ENCODE measurements at places on chromosomes 6 and 20.

DNA sequence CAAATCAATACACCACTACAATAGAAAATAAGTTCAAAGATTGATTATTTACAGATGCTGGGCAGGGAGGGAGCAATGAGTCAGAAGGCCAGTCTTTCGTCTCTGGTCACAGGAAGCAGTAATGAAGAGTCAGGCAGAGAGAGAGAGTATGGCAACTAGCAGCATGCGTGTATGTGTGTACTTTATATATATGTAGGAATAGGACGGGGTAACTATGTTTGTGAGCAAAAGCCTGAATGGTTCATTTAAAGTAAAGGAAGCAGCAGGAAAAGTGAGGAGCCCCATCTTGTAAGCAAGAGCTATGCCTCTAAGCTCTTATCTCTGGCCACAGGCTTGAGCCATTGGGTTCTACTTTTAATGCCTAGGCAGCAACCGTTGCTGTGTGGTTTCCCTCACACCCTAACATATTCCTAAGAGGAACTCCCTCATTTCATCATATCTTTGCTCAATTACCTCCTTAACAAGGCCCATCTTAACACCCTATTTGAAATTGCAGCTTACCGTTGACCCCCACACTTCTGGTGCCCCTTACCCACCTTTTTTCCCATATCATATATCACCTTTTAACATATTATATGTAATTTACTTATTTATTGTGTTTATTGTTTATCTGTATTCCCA lies 66.6 kb downstream of the AFG1L start:
- no peak for DNase-seq

- no peak for DNase-seq
Observed at GRCh38 chr6:19289457-19289856, 547.7 kb upstream of the ID4 start.

DNA sequence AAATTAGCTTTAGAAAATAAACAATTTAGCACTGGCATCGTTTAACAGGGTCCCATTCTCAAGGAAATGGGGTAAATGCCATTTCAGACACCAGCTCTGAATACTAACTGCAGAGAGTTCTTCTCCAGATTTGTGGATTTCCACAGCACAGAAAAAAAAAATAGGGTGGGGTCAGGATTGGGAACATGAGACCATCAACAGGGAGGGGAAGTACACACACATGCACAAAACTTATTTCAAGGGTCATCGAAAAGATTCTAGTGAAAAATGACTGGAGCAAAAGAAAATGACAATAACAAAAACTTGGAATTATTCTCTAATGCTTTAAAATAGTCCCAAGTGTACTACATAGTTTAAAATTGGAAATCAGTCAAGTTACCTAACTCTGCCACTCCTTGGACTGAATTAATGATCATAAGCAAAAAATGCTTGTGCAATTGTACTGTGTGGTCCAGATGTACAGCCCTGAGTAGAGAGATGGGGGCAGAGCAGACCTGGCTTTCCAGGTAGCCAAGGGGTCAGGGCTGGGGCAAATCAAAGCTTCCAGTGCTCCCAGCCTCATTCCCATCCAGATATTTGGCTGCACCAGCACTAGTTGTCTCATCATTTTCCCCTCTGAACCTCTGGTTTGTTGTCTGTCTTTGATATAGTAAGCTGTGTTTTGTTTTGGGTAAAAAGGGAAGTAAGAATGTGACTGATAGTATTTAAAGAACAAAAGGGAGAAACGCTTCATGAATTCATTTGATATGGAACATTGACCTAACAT lies 152.4 kb downstream of the SOBP start:
- DNase-seq: no peak

DNA sequence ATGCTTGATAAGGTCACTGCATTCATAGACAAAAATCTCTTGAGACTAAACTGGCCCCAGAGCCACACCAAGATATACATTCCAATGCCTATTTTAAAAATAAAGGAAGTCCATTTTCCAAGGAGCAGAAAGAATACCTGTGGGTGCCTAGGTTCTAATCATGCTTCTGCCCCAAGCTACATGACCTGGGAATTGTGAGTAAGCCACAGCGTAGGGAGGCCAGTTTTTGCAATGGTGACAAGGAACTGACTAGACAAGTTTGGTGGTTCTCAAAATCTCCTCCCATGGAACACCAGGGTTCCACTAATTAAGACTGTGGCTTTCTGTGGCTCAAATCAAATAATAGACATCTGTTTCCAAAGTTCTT lies 83.3 kb downstream of the GMDS start:
- no peak for DNase-seq

- DNase-seq: no peak
Observed at GRCh38 chr6:53624502-53624901, 41.1 kb downstream of the KLHL31 start.

GRCh38 chr20:44456611-44457010 lies 19.1 kb upstream of the TTPAL start:
- DNase-seq: no peak

- no peak for DNase-seq
Observed at GRCh38 chr6:129774697-129775447, 64.9 kb upstream of the ARHGAP18 start.

- DNase-seq: no peak
Observed at GRCh38 chr6:49097116-49097515, 365.9 kb downstream of the MMUT start.

- no peak for DNase-seq
Observed at GRCh38 chr6:17490724-17491123, 97.3 kb downstream of the CAP2 start.

DNA sequence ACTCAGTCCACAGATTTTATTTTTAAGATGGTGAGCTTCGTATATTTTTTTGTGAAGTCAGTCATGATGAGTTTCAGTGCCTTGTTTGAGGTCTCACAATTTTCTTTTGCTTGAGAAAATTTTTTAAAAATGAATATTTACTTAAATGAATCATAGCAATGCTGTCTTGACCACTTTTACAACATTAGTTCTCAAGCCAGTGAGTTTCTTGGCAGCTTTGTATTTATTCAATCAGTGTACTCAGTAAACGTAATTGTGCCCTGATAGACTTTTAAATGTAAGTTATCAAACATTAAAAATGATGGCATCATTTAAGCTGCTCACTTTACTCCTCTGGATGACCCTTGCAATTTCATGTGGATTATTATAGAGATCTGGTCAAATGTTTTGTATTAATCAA lies 261.4 kb downstream of the KHDC1L start:
- no peak for DNase-seq

DNA sequence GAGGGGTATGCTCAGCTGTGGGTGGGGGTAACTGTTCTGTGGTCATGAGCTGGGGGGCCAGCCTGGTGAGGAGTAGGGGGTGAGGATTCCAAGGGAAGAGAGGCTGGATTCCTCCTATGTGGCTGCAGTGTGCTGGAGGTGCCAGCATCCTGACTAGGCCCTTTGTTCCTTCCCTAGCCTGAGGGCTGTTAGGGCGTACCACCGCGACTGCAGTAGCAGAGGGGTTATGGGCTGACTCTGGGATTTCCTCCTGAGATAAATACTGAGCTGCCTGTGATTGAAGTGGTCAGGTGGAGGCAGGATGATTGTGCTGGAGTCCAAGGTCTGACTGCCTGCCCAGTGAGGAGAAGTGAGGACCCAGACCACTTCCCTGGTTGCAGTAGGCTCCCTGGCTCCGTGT lies 205.3 kb downstream of the ADGRG6 start:
- DNase-seq: no peak

- DNase-seq: no peak
Observed at GRCh38 chr6:118859517-118860064, 34.4 kb upstream of the ASF1A start.

GRCh38 chr6:31836047-31836473 lies 8.5 kb downstream of the HSPA1B start:
- no peak for DNase-seq
